ENCODE measurements at places on chromosomes 16 and 17.

DNA sequence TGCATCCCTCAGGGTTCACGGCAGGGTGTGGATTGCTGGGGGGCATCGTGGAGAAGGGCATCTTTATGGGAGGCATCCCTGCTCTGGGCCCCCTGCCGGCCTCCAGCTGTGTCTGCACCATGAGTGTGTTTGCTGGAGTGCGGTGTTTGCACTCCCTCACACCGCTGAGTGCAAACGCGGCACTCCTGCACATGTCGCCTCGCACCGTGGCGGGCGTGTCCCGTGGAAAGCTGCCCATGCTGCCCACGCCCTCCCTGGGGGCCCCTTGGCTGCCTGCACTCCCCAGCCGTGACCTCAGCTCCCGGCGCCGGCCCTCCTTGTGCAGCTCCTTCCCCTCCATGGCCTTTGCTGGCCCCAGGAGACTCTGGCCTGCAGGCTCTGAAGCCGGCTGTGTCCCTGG is 74.6 kb upstream of the ZNF750 start:
- no peak for DNase-seq

DNA sequence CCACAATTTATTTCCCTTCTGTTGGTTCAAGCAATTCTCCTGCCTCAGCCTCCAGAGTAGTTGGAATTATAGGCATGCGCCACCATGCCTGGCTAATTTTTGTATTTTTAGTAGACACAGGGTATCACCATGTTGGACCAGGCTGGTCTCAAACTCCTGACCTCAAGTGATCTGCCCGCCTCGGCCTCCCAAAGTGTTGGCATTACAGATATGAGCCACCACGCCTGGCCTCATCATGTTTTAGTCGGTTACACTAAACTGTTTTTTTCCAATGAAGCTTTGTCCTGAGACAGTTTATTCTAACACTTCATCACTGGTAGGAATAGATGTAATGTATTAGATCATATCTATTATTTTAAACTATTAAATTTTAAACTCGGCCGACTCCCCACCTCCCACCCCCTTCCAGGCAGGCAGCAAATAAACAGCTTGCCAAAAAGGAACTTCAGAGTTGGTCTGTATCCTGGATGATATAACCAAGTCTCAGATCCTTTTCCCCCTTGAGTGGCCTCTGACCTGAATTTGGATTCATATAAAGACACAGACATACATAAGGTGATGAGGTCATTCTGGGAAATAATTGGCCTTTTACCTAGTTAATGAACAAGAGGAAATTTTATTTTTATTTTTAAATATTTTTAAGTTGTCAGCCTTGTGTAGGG is 18.4 kb upstream of the CORO6 start:
- DNase-seq, result no peak

DNA sequence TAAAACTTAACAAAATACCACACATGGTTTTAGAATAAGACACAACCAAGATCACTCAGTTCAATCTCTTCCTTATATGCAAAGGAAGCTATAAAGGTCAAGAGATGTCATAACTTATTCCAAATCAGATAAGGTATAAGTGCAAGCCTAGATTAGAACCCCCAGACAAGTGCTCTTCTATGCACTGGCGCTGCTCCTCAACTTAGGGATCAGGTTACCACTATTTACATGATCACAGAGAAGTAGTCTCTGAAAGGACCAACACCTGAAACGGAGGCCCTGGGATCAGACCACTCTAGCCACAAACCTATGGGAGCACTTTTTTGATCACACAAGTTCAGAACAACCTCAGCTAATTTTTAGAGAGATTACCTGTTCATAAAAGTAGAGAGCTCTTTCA is 16.6 kb downstream of the COPS3 start:
- no peak for DNase-seq

- no peak for DNase-seq
Measured at GRCh38 chr17:77116371-77116860, 24.4 kb upstream of the SEC14L1 start.

- no peak for DNase-seq
Measured at GRCh38 chr17:38786372-38786771, 13.0 kb downstream of the PIP4K2B start.

- DNase-seq, result no peak
Measured at GRCh38 chr17:45092911-45093430, 31.9 kb downstream of the NMT1 start.

- DNase-seq, result no peak
Measured at GRCh38 chr17:65115839-65116238, 21.3 kb upstream of the RGS9 start.

GRCh38 chr17:9332132-9332494 is 243.5 kb downstream of the STX8 start:
- no peak for DNase-seq

- no peak for DNase-seq
Measured at GRCh38 chr17:42667088-42667951, 8.2 kb downstream of the TUBG2 start.

GRCh38 chr16:79191933-79192332 is 408.6 kb downstream of the MAF start:
- DNase-seq, result no peak

DNA sequence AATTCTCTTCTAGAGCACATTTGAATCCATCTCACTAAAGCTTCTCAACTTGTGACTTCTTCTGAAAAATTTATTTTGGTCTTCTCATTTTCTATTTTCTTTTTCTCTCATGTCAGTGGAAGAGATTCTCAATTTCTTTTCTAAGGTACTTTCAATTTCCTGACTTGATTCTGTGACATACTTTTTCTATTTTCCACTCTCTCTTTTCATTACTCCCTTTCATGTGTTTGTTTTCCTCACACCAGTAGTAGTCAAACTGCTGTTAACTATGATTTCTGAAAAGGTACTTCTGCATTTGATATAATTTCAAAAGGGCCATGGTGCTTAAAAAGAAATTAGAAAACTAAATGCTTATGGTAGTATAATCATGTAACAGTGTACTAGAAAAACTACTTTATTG is 41.9 kb downstream of the NFAT5 start:
- no peak for DNase-seq

GRCh38 chr16:53112015-53112414 is 57.2 kb downstream of the CHD9 start:
- no peak for DNase-seq

DNA sequence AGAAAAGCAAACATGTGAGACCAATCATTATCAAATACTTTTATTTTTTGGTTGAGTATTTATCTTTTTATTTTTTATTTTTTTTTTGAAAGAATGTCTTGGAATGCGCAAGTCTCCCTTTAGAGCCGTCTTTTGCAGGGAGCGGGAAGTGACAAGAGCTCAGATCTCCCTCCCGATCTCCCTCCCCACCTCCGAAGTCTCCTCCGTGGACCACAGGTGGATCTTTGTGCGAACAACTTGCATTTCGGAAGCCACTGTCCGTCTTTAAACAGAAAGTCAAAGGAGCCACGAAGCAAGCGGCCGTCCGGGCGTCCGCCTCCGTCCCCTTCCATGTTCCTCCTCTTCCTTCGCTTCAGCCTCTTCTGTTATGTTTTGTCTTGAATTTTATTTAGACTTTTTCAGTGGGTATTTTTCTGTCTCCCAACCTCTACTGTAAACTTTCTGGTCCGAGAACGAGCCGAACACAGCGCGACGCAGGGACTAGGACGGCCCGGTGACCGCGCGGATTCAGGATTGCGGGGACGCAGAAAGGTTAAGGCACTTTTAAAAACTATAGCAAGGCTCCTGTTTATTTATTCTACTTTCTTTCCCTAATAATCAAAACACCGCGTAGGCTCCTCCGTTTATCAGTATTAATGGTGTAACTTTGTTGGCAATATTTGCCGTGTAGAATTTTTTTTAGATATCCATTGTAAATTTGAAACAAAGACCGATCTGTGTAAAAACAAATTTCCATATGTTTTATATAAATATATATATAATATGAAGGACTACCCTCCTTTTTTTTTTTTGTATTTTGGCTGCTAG is 3.3 kb downstream of the FOXF1 start:
- no peak for DNase-seq

- DNase-seq, result no peak
Measured at GRCh38 chr16:69644790-69645189, 79.0 kb downstream of the NFAT5 start.

- DNase-seq, result no peak
Measured at GRCh38 chr16:47486856-47487255, 25.7 kb downstream of the PHKB start.
